Left ventricle myocardium superior (tissue), 1 donor: ENCODE measurements at places on chromosomes 12 and 14. TPM values are rescaled to one million over a fixed set of nuclear protein-coding genes. Genes with fewer than 3 reads are reported as not detected.

Gene HOXC6
- 0.15 TPM for total RNA-seq

Gene NELL2
- total RNA-seq: 0.50 TPM

Gene TAS2R13
- 0.30 TPM for total RNA-seq

Gene WDR89
- total RNA-seq: 6.5 TPM

Gene GLIPR1L2
- 1.3 TPM for total RNA-seq

Gene GZMB
- 0.40 TPM for total RNA-seq

Gene TMEM132C
- total RNA-seq: 1.0 TPM

Gene C1QL4
- total RNA-seq: not detected

Gene TAS2R20
- total RNA-seq: 0.42 TPM

Gene CCDC177
- total RNA-seq: not detected

Gene MORN3
- total RNA-seq: not detected

Gene IFNG-AS1
- not detected for total RNA-seq

Gene PZP
- total RNA-seq: 0.35 TPM

Gene TSPAN19
- total RNA-seq: not detected

Gene REP15
- 7.5 TPM for total RNA-seq
